ENCODE measurements at places on chromosomes 7 and 10.
A peak's percentile ranks its signal among the peaks of the same experiment; 100 is the strongest.

GRCh38 chr10:32412499-32412853 is 33.5 kb upstream of the CCDC7 start:
- peak; percentile 15 for DNase-seq

- no peak for DNase-seq
Observed at GRCh38 chr7:1480670-1481069, 21.4 kb upstream of the MICALL2 start.

- no peak for DNase-seq
Observed at GRCh38 chr10:27100813-27101347, 586 bp upstream of the ANKRD26 start.

GRCh38 chr10:15189133-15189885 is 20.8 kb upstream of the NMT2 start:
- DNase-seq: no peak

DNA sequence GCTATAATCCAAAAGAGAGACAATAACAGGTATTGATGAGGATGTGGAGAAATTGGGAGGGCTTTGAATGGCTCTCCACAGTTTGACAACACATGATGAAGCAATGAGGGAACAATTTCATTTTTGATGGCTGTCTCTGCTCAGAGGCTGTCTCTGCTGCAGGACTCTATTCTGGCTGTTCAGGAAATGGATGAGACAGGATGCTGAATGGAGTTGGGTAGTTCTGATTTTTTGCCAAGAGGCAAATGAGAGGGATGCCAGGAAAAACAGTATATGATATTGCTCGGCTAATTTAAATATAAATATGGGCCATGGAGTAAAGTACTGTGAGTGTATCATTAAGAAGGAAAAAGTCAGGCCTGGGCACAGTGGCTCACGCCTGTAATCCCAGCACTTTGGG is 16.8 kb downstream of the APBB1IP start:
- no peak for DNase-seq

GRCh38 chr7:19939746-19940145 is 166.3 kb upstream of the TMEM196 start:
- peak; percentile 94 for DNase-seq

GRCh38 chr7:82323806-82324205 is 119.8 kb downstream of the CACNA2D1 start:
- DNase-seq: peak; percentile 8

DNA sequence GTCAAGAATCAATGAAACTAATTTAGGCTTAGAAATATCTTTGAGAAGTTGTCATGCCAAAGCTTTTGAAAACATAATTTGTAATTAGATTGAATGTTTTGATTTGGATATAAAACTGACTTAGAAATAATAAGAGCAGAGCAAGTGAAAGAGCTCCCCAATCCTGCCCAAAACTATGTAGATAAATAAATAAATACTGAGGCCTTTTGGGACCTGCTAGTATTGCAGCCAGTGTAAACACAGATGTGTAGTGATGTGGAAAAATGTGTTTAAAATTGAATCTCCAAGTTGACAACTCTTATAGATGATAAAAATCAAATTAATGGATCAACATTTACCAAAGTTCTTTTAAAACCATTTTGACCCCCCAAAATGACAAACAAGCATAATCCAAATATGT is 896.1 kb downstream of the CNTNAP2 start:
- no peak for DNase-seq

GRCh38 chr7:120792091-120792860 is 65.7 kb downstream of the TSPAN12 start:
- peak; percentile 66 for DNase-seq

DNA sequence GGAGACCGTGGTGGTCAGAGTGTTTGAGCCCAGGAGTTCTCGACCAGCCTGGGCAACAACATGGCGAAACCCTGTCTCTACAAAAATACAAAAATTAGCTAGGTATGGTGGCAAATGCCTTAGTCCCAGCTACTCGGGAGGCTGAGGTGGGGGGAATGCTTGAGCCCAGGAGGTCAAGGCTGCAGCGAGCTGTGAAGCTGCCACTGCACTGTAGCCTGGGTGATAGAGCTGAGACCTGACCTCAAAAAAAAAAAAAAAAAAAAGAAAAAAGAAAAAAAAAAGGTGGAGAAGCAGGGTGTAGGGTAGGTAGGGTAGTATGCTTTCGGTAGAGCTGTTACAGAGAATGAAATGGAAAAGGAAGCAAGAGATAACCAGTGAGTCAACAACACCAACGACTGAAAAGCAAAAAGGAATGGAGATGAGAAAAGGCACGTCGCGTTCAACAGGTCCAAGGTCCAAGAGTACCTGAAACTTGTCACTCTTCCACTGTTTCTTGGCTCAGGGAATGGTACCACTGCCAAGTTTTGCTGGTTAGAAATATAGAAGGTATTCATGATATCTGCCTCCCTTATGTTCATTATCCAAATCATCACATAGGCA is 4.3 kb upstream of the RSBN1L start:
- DNase-seq: no peak

DNA sequence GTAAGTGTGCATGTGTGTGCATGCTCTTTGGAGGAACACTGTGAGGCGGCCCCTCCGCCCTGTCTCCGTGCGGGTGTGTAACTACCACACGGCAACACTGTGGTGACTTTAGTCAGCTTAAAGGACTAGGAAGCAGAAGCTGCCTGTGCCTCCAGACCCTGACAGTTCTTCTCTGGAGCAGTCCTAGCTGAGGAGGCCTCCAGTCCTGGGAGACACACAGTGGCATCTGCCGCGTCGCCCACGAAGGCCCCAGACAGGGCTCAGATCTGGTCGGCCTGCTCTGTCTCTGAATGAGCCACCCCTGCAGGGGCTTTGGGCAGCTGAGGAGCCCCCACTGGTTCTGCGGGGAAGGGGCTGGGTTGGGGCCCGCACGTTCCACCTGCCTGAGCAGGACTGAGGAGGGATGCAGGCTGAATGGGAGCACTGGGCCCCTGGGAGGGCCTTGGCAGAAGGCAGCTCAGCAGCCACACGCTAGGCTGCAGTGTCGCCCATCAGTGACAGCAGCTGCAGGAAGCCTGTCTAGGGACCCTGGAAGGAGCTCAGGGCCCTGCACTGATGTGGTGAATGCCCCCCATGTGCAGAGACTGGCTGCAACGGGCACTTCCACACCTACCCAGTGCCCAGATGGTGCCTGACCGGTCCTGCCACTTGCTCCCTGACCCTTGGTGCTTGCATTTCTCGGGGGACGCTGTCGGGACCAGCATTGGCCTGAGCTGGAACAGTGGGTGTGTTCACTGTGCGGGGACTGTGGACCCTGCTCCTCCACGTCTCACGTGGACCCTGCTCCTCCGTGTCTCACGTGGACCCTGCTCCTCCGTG is 27.3 kb upstream of the KNDC1 start:
- no peak for DNase-seq

DNA sequence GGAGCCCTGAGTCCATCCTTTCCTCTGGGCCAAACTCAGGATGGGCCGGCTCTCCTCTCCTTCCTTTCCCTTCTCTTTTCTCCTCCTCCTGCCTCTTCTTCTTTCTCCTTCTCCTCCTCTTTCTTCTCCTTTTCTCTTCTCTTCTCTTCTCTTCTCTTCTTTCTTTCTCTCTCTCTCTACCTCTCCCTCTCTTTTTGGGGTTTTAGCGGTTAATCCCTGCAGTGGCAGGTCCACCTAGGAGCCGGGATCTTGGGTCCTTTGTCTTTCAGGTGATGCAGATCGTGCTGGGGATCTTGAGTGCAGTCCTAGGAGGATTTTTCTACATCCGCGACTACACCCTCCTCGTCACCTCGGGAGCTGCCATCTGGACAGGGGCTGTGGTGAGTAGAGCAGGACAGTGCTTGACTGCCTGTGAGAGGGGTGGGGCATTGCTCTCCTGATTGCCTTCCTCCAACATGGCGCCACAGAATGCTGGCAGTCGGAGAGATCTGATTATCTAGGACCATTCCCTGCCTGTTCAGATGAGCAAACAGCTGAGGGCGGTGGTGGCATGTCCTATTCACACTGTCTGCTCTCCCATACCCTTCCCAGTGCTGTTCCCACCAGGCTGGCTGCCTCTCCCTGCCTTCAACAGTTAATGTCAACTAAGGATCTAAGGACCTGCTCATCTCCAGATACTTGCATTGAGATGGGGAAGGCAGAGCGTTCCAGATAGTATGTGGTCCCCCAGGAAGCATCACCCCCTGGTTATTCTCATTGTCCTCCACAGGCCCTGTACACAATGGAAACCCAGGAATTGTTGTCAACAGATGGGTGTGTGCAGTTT is 1.6 kb downstream of the TMEM176A start:
- DNase-seq: no peak

All from HCEC 1CT (cell line).